ENCODE measurements at places on chromosomes 2 and 18.

GRCh38 chr2:142973822-142974207 is 96.4 kb downstream of the KYNU start:
- DNase-seq: no peak

- DNase-seq: no peak
Measured at GRCh38 chr2:207123776-207124391, 41.9 kb downstream of the KLF7 start.

GRCh38 chr2:105470979-105471378 is 72.1 kb upstream of the FHL2 start:
- no peak for DNase-seq

GRCh38 chr18:5604778-5605177 is 61.0 kb upstream of the EPB41L3 start:
- no peak for DNase-seq

DNA sequence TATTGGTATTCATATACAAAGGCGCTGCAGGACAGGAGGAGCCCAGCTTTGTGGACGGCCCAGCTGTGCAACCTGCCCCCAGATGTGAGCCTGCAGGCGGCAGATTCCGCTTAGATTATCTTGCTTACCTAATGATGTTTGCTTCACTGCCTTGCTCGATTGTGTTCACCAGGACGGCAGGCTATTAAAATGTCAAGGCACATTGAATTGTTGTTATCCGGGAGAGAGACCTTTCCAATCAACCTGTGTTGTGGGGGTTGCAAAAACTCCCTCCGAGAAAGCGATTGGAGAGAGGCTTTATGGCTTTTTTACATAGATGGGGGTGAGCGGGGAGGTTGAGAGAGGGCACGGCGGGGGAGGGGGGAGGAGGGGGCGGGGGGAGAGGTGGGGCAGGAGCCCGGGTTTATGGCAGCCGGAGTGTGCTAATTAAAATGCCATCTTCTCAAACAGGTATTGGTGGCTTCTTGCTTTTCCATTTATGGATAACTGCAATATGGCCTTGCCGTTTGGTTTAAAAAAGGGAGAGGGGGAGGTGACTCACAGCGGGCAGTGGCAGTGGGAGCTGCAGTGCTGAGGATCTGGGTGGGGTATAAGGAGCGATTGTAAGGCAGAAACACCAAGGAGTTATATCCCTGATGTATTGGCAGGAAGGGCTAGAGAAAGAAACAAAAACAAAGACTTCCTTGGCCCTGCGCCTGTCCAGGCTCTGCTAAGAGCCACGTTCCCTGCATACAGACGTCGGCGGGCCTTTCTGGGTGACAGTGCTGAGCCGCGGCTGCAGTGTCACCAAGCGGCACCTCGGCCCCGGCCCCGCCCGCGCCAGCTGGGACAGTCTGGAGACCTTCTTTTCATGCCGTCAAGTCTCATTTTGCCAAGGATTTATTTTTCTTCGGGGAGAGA is 97.2 kb downstream of the INSIG2 start:
- peak; percentile 14 for DNase-seq
